Fibroblast of mammary gland (primary cell): ENCODE measurements at places on chromosomes 7 and 10.

DNA sequence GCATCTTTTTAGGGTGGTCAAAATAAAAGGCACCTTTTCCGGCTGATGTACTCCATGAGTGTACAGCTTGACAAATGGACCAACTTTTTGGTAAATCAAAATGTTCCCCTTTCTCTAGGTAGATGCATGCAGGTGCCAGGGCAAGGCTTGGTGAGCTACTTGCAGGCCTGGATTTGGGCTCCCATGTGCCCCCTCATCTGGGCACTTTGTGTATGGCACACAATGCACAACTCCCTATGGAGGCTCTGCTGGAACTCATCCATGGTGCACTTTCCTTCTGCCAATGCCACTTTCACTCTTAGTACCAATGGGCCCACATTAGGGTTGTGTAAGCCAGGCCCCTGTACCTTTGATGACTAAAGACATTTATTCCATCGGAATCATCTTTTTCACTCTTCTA lies 300.8 kb downstream of the SDHAF3 start:
- no peak for DNase-seq

- DNase-seq, result no peak
Measured at GRCh38 chr7:29216128-29216527, 21.6 kb downstream of the CHN2 start.

DNA sequence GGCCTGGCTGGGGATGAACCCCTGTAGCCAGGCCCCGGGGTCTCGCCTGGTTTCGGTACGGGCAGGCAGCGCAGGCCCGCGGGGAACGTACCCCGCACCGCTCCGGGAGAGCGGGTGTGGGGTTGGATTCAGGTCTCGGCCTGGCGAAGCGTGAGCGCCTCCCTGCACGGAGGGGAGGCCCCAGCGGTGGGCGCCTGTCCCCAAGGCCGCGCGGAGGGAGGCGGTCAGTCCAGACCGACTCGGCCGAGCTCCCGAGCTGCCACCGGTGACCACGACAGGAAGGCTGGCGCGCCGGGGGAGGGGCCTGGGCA lies 378 bp upstream of the INPP5F start:
- DNase-seq, result no peak

- no peak for DNase-seq
Measured at GRCh38 chr10:43940898-43941837, 292.5 kb upstream of the ZNF32 start.

GRCh38 chr7:157276731-157277562 lies 59.9 kb upstream of the DNAJB6 start:
- no peak for DNase-seq

DNA sequence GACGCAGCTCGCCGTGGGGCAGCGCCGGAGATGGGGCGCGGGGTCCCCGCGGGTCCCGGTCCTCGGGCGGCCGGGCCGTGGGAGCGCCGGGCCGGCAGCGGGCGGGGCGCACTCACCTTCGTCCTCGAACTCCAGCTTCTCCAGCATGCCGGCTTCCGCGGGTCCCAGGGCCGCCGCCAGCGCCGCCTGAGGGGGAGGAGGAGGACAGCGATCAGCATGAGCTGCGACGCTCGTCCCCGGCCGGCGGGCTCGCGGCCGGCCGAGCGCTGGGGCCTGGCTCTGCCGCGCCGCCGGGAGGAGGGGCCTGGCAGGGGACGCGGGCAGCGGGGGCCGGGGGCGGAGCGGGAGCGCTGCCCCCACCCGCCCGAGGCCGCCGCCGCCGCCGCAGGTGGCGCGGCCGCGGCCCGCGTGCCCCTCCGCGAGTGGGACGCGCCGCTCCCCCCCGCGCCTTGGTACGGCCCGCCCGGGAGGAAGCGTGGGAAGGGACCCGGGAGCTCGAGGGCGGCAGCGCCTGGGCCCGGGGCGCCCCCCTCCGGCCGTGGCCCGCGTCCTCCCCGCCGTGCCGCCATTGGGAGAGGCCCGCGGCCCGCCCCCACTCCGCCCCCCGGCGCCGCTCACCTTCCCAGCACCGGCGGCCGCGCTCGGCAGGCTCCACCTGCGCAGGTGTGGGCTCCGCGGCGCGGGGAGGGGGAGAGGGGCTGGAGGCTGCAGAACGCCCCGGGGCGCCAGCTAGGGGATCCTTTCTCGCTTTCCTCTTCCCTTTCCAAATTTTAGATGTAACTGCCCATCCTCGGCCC lies 112.5 kb upstream of the RHEB start:
- DNase-seq, result peak; percentile 61

- DNase-seq, result no peak
Measured at GRCh38 chr7:94633014-94633341, 23.0 kb downstream of the SGCE start.

GRCh38 chr10:104293011-104293410 lies 24.0 kb downstream of the GSTO2 start:
- DNase-seq, result peak; percentile 72

- DNase-seq, result no peak
Measured at GRCh38 chr10:28548781-28549498, 16.0 kb downstream of the WAC start.

GRCh38 chr7:25260862-25261494 lies 32.7 kb upstream of the NPVF start:
- DNase-seq, result peak; percentile 72

DNA sequence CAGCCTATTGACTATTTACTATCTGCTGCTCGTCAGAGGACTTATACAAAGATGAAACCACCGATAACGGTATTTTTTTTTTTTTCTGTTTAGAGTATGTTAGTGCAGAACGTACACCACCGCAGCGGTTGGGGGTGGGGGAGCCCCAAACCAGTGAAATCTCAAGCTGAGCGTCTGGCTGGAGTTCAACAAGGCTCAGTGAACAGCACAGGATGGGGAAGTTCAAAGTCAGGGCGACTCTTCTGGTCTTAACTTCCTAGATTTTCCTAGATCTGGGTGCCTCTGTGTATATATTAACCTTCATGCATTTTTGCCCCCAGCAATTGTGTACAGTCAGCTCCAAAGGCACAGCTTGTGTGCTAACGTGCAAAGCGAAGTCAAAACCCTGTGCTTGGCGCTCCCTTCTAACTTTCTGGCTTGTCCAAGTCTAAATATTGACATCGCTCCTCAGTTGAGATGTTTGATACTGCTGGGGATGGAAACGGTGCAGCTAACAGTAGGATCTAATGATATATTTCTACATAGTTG lies 1.1 kb downstream of the RHOBTB1 start:
- DNase-seq, result peak; percentile 25

DNA sequence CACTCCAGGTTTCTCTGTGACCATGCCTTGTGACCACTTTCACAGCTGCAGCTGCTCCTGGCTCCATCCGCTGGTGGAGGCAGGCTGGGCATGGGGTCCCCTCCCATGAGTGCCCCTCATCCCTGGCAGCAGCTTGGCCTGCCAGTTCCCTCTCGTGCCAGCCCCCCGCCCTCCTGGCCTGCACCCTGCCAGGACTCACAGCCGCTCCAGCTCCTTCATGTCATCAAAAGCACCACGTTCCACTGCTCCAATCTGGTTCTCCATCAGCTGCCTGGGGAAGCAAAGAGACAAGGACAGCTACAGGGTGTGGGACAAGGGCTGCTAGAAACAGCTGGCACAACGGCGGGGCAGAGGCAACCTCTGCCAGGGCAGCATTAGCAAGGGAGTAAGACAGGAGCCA lies 22.6 kb downstream of the SLIT1 start:
- no peak for DNase-seq
